ENCODE measurements at places on chromosomes 5 and 9.
A peak's percentile ranks its signal among the peaks of the same experiment; 100 is the strongest.

GRCh38 chr9:29213417-29214153 is 1640.3 kb upstream of the C9orf72 start:
- DNase-seq, result no peak

DNA sequence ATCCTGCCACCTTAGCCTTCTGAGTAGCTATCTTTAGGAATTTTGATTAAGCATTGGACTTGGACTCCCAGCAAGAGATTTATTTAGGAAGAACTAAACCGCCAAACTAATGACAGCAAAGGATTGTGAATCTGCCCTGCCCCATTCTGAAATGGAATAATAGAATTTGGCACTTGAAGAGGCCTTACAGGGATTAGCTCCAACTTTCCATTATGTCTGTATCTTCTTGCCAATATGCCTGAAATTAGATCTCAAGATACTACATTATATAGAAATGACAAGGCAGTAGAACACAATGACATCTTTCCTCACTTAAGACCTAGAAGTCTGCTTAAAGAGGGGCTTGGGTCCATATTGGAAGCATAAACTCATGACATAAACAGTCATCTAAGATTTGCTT is 77.0 kb upstream of the DPYSL3 start:
- DNase-seq, result no peak

GRCh38 chr9:15717290-15717967 is 164.6 kb downstream of the CCDC171 start:
- DNase-seq, result no peak

DNA sequence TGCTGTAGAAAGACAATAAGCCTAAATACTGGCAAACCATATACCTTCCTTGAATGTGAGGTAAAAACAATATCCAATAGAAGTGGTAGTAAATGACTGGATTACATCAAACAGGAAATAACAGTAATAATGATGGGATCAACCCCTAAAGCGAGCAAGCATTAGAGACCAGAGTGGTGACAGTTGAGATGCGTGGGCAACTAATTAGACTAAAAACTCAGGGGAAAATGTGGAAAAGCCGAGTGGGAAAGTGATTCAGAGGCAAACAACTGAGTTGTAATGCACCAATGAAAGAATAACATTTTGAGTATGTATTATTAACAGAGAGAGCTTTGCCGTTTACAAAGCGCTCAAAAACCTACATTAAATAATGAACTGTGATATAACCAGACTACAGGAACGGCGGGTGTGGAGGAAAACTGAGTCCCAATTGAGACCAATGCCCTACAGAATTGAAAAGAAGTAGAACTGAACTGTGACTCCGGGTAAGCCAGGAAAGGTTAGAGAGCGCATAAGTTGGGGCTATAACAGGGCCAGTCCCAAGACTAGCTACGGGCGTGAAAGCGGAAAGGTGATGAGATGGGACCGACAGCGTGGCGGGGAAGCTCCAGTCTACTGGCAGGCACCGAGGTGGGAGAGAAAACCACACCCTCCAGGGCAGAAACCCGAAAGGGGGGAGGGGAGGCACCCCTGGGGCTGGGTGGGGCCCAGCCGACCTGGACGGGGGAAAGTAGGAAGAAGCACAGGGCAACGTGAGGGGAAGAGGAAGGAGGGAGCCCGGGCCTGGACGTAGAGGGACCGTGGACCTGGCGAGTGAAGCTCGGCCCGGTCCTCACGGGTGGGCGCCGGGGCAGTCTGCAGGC is 592 bp downstream of the UBAP2 start:
- peak; percentile 1 for DNase-seq

GRCh38 chr5:92308679-92309078 is 925.6 kb upstream of the ARRDC3 start:
- no peak for DNase-seq

- no peak for DNase-seq
Observed at GRCh38 chr5:85868070-85868469, 749.7 kb upstream of the COX7C start.
